ENCODE measurements at places on chromosomes 4 and X.

DNA sequence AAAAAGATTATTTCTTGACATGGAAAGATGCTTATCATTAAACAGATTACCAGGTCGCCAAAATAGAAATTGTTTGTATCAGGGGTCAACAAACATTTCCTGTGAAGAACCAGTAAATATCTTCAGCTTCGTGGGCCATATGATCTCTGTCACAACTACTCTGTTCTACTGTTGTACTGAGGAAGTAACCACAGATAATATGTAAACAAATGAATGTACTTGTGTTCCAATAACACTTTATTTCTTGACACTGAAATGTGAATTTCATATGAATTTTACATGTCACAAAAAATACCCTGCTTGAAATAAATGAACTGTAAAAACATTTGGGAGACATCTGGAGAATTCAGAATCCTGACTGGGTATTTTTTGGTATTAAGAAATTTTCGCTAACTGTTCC, 4.7 kb upstream of the FHL1 start:
- no peak for DNase-seq

- no peak for DNase-seq
Observed at GRCh38 chr4:74112399-74113105, 13.6 kb upstream of the CXCL2 start.

DNA sequence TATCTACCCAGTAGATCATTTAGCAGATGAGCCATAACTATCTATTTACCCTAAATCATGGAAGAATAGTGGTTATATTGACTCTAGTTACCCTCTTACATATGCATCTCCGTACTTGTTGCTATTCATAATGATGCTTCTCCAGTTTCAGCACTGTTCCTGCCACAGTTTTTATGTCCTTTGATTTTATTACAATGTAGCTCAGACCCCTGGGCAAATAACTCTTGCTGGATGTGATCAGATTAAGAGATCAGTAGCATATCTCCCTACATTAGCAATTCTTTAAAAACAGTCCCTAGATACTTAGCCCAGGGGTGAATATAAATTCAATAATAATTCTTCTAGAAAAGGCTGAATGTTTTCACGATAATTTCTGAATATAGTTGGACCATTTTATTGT, 696.5 kb downstream of the ADGRL3 start:
- DNase-seq: no peak

- DNase-seq: no peak
Observed at GRCh38 chr4:118877797-118878196, 10.9 kb upstream of the SYNPO2 start.

Data from upper lobe of right lung (tissue), 1 donor.